ENCODE measurements at places on chromosomes 3 and 15.

- DNase-seq, result no peak
Measured at GRCh38 chr3:59865351-59865750, 815.5 kb upstream of the CFAP20DC start.

- no peak for DNase-seq
Measured at GRCh38 chr3:105906836-105907235, 38.0 kb upstream of the CBLB start.

DNA sequence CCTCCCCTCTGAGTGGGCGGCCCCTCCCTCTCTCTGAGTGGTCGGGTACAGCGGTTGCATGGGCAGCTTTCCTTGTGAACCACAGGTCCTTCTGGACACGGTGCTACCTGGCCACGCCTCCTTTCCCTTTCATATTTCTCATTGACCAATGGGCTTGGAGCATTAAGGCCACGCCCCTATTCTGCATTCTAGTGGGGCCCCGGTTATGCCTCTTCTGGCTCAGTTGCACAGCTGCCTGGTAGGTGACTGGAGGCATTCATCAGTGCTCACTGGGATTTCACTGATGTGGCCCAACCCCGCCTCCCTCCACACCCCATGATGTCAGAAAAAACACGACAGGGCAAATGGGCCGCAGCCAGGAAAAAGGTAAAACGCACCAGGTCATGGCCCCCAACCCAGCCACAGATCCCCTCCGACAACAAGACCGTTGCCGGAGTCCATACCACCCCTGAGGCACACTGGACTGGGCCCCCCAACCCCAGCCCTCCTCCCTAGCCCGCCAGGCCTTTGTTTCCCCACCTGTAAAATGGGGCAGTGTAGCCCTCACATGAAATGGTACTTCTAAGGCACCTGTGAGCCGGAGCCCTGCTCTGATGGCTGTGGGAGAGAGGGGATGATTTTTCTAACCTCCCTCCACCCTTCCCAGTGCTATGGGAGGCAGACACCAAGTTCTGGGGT is 26.3 kb downstream of the NGRN start:
- DNase-seq, result no peak

DNA sequence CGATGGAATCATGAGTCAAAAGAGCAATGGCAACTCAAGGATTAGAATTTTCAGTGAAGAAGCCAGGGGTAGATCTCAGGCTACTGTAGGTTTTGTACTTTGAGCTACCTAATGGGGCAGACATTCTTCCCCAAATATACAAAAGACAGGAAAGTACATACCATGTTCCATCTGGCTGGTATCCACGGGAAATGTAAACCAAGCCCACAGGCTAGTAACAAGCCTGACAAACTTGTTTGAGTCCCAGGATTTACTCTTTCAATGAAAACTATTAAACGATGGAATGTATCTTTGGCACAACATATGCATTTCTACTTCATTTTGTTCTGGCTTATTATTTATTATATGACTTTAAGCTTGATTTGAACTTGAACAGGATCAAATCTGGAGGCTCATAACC is 44.2 kb upstream of the GOLIM4 start:
- DNase-seq, result no peak

DNA sequence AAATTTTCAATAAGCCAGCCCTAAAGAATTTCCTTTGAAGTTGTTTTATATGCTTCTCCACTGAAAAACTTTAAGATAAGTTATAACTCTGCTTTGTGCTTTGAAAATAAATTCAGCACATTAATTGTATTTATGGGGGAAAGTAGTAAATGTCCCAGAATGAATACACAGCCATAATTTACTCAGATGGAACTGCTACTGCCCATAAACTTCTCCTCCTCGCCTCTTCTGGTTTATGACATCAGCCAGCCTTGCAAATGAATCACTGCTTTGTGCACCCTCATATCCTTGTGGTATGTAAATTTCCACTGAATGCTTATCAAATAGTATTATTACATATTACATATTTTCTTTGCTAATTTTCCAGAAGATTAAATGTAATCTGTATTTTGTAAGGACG is 302.0 kb downstream of the DIPK2A start:
- DNase-seq, result no peak

- DNase-seq, result no peak
Measured at GRCh38 chr15:39478996-39479395, 101.9 kb upstream of the THBS1 start.

DNA sequence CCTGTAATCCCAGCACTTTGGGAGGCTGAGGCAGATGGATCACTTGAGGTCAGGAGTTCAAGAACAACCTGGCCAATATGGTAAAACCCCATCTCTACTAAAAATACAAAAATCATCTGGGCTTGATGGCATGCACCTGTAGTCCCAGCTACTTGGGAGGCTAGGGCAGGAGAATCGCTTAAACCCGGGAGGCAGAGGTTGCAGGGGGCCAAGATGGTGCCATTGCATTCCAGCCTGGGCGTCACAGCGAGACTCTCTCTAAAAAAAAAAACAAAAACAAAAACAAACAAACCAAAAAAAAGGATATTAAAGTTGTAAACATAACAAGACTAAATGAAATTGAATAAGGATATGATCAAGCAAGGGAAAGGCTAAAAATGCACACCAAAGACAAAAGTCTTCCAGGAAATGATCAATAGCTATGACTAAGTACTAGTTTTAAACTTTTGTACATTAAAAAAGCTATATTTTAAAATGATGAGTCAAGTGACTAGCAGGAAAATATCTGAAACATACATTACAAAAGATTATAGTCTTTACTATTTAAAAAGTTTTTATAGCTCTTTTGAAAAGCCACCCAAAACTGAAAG is 28.6 kb downstream of the KLHL6 start:
- DNase-seq, result no peak

DNA sequence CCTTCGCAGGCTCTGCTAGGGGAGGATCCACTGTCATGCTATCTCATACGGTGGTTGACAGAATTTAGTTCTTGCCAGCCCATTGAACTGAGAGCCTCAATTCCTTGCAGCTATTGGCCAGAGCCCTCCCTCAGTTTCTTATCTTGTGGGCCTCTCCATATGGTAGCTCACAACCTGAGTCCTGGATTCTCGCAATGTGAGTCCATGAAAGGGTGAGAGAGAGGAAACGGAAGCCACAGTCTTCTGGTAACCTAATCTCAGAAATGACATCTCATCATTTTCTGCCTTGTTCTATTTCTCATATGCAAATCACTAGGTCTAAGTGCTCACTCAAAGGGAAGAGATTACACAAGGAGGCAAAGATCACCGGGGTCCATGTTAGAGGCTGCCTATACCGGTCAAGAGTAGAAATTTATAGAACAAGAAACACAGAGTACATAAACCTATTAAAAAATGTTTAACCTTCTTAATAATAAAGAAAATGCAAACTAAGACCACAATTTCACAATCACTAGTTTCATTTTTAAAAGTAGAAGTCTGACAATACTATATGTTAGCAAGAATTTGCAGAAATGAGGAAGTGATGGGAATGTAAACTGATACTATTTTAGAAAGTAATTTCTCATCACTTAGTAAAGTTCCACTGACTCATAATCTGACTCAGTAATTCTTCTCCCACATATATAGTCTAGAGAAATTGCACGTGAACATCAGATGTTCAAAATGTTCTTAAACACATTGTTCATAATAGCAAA is 378.4 kb upstream of the AGTR1 start:
- no peak for DNase-seq

- no peak for DNase-seq
Measured at GRCh38 chr3:107421881-107422280, 44.6 kb downstream of the CCDC54 start.

DNA sequence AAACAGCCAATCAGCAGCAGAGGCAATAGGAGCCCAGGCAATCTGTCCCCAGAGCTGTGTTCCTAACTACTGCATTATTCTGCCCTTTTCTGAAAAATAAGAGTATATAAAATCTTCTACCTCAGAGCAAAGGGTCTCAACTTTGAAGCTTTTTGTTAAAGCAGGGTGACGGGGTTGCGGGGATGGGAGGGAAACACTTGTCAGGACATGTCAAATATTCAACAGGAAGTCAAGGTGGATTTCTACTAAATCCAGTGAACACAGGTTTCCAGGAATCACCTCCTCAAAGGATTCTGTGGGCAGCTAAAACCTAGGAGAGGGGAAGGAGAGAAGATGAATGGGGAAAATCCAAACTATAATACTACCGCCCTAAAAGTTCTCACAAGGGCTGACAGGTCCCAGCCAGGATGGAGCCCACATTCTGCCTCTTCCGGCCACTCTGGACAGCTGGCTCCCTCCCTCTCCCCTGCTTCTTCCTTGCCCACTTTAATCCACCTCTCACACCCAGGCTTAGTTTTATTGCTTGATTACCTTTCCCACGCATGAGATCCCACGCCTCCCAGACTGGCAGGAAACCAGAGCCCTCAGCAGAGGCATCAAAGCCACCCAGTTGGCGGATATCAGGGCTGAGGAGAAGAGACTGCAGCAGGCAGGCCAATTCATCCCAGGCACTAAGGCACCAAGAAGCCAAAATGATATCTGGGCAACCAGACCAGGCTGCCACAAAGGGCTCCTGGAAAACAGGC is 77.2 kb downstream of the OSBPL10 start:
- DNase-seq, result no peak

- DNase-seq, result no peak
Measured at GRCh38 chr3:101890716-101891115, 41.4 kb downstream of the NFKBIZ start.

GRCh38 chr3:154310840-154311239 is 13.4 kb downstream of the DHX36 start:
- DNase-seq, result no peak

DNA sequence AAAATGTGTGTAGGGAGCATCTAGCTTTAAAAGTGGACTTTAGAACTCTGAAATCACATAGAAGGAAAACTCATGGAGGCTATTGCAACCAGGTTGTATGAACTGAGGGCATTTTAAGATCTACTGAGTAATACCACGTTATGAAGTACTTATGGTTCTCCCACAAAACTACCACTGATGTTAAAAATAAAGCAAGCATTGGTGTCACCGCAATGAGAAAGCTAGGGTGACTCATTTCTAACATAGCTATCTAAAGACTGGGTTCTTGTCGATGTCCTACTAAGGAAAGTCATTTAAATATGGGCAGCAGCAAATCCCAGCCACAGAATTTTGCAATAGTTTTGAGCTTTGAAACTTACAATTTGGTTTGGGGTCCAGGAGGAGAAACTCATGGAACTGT is 584.8 kb downstream of the DIPK2A start:
- no peak for DNase-seq

DNA sequence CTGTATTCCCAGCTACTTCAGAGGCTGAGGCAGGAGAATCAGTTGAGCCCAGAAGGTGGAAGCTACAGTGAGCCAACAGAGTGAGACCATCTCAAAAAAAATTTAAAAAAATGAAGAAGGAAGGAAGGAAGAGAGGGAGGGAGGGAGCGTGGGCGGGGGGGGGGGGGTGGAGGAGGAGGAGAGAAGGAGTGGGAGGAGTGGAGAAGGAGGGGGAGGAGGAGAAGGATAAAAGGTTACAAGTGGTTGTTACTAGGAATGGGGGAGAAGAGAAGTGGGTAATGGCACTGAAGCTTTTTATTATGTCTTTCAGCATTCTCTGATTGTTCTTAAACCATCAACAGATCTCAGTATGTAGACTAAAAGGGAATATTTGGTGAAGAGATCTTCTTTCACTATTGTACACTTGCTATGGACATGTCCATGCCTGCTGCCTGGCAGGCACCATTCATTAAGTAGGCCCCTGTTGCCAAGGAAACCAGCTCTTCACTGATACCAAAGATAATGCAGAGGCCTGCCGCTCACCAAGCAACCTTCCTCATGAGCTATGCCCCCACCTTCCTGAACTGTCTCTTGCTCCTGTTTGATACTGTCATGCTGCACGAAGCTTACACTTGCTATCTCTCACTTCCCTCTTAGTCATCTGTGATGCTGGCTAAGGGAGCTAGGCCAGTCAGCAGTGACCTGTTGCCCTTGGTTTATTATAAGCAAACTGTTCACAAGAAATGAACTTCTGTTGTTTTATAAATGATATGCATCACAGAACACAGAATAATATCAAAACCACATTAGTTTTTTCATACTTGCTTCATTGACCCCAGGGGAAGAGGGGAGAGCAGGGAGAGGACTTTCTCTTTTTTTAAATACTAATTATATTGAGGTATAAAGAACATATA is 23.1 kb downstream of the EPM2AIP1 start:
- no peak for DNase-seq

GRCh38 chr15:60215225-60215963 is 182.4 kb downstream of the ANXA2 start:
- DNase-seq, result no peak

GRCh38 chr15:40104296-40104864 is 4.3 kb downstream of the BMF start:
- DNase-seq, result no peak

DNA sequence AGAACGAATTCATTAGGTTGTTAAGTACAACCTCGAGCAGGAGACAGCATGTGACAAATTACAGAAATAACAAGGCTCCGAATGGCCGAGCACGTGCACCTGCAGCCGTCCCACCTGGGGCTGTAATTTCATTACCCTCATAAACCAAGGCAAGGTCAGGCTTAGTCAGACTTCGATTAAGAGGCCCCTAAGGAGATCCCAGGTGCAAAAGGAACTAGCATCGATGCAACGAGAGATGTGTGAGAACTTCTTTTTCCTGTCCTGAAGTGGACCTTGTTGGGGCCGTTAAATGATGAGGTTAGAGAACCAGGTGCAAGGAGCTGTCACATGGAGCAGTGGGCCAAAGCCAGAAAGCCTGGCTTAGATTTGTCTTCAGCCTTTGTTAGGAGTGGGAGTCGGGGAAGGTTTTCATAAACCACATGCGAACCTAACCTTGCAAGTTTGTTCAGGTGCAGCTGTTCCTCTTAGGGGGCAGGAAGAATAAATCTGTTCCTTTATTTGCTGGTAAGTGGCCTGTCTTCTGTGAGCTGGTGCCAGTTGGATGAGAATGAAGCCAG is 559.9 kb upstream of the MCTP2 start:
- no peak for DNase-seq

- DNase-seq, result no peak
Measured at GRCh38 chr3:105948101-105948500, 79.3 kb upstream of the CBLB start.

DNA sequence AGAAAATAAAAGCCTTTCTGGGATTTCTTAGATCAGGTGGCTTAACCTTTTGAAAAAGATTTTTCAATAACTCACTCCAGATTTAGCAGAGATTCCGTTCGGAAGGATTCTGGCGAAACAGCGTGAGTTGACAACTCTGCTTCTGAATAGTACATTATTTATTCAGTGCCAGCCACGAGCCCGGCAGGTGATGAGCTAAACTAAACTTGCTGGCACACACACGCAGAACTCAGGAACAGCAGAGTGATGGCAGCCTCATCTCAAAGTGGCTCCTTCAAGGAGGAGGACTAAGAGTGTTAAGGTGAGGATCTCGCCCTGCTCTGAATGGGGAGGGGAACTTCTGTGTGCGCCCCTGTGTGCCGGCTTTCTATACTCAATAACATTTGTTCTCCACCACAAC is 114.3 kb downstream of the FAM43A start:
- DNase-seq, result no peak

- no peak for DNase-seq
Measured at GRCh38 chr3:53844262-53845102, 1.7 kb downstream of the CHDH start.
